ENCODE measurements at places on chromosomes 7 and 10.

DNA sequence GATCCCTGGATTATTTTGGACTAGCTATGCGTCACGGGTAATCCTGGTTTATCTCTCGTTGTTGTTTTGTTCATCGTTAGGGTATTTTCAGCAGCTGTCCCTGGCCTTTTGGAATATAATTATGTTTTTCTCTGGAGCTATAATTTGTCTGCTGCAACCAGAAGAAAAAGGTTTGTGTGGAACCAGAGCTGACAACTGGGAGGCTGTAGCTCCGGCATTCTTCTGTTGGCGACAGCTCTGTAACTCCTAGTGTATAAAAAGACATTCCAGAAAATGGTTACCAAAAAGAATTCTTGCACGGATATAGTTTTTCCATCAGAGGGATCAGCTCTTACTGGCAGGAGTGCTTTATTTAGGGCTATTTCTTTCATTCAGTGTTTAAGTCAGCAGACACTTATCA lies 130.9 kb upstream of the PRR15 start:
- DNase-seq: no peak

DNA sequence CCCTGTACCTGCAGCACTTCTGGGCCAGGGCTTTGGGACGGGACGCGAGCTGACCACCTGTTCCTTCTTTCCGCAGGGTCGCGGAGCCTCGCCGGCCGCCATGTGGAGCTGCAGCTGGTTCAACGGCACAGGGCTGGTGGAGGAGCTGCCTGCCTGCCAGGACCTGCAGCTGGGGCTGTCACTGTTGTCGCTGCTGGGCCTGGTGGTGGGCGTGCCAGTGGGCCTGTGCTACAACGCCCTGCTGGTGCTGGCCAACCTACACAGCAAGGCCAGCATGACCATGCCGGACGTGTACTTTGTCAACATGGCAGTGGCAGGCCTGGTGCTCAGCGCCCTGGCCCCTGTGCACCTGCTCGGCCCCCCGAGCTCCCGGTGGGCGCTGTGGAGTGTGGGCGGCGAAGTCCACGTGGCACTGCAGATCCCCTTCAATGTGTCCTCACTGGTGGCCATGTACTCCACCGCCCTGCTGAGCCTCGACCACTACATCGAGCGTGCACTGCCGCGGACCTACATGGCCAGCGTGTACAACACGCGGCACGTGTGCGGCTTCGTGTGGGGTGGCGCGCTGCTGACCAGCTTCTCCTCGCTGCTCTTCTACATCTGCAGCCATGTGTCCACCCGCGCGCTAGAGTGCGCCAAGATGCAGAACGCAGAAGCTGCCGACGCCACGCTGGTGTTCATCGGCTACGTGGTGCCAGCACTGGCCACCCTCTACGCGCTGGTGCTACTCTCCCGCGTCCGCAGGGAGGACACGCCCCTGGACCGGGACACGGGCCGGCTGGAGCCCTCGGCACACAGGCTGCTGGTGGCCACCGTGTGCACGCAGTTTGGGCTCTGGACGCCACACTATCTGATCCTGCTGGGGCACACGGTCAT lies 13.3 kb downstream of the GPR146 start:
- DNase-seq: no peak

DNA sequence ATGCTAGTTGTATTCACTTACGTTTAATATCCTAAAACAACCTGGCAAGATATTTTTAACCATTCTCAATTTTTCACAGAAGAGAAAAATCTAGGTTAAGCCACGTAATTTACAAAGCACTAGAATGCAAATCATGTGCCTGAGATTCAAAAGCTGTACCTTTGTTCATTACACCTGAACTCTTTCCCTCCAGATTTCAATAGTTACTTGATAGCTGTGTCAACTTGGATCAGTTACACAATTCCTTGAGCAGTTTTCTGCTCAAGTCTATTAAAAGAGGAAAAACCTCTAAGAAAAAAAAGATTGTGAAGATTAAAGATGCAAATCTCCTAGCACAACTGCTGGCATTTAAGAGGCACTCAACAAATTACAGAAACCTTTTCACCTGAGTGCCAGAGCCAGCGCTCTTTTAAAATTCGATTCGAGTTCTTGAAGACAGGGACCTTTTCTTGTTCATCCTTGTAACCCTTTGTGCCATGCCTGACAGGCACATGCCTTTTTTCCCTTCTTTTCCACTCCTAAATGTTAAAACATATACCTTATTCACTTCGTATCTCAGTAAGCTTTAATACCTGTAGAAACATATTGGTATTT lies 886 bp downstream of the NSUN6 start:
- DNase-seq: no peak

DNA sequence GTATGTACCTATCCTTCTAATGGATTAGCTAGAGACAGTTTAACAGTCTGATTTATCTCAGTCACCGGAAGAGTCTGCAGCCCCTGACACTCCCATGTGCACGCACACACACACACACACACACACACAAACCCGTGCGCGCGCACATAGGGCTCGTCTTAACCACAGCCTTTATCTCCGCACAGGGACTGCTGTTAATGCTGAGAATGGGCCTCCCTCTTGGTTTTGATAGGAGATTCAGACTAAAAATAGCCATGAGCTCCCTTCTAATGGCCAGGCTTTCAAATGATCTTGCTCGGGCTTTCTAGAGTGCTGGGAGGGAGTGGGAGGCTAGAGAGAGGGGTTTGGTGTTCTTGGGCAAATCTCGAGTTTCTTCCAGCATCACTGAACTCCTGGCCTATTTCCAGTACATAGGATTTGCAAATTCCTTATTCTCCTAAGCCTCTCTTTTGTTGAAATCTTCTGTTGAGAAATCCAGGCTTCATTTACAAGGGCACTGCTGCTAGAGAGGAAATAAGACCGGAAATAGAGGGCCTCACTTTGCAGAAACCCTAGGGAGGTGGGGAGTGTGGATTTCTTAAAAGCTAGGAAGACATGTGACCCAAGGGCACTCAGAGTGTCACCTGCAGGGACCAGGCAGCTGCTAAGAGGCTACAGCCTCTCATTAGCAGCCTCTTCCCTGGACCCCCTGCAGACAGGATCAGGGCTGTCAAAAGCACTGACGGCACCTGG lies 2.4 kb downstream of the TMEM72 start:
- no peak for DNase-seq

- no peak for DNase-seq
These were observed 13.1 kb upstream of the LIPF start for GRCh38 chr10:88651101-88651551.

- no peak for DNase-seq
These were observed 6.8 kb downstream of the LDB1 start for GRCh38 chr10:102113261-102113955.

GRCh38 chr7:3695602-3696001 lies 394.6 kb downstream of the SDK1 start:
- no peak for DNase-seq

DNA sequence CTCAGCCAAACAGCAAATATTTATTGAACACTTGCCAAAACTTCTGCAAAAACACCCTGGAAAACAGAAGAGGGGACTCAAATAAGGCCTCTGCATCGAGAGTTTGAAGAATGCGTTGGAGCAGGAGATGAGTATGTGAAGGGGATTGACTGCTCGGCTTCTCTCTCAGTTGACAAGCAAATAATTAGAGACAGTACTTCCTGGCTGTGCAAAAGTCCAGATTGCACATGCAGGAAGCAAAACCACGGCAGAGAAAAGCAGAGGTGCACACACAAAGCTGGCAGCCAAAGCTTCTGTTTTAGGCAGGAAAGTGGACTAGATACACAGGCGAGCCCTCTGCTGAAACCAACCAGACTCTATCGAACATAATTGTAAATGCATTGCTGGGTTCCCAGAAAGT lies 343.6 kb upstream of the MGMT start:
- no peak for DNase-seq

Measured in activated T-helper 1 cell treated with Interleukin-2 at 50 U/mL for 16 hours (primary cell).